Activated T-cell treated with anti-CD3 and anti-CD28 coated beads, Interleukin-2, amount 50 U/mL, for 4 hours (primary cell): ENCODE measurements at places on chromosomes 6 and 20.

- DNase-seq: no peak
These were observed 2.5 kb upstream of the SLC17A9 start for GRCh38 chr20:62949962-62950361.

DNA sequence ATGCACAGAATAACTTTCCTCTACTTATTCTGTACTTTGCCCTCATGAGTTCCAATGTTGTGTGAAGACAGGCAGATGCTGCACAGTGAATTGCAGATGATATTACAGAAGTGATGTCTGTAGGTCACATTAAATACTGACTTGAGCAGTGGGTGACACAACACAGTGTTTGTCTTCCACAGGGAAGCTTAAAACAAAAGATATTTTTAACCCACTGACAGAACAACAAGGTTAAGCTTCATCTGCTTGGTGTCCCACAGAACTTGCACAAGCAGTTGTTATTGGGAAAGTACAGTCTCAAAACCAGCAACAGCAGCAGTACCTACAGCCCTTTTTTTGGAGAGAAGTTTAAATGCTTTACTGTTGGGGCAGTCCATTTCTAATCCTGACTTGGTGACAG, 10.5 kb downstream of the SUMO4 start:
- no peak for DNase-seq

- no peak for DNase-seq
These were observed 49.5 kb upstream of the B4GALT5 start for GRCh38 chr20:49762940-49763766.

GRCh38 chr6:156881687-156882629, 104.8 kb downstream of the ARID1B start:
- no peak for DNase-seq

GRCh38 chr6:70811788-70812187, 144.1 kb downstream of the SMAP1 start:
- no peak for DNase-seq

GRCh38 chr6:155162682-155163081, 101.1 kb upstream of the CLDN20 start:
- no peak for DNase-seq

- no peak for DNase-seq
These were observed 78.3 kb downstream of the SCAND1 start for GRCh38 chr20:35876033-35876320.

DNA sequence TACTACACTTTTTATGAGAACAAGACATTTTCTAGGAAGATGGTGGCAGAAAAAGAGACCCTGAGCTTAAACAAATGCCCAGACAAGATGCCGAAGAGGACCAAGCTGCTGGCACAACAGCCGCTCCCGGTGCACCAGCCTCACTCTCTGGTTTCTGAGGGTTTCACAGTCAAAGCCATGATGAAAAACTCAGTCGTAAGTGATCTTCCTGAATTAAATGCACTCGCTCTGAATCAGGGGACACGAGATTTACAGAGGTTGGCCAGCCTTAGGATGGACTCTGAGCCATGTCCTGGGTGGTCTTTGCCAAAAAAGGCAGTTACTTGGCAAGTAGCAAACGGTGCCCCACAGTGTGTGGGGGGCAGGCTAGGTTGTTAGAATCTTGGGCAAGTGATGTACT, 423 bp downstream of the PACRG start:
- no peak for DNase-seq

DNA sequence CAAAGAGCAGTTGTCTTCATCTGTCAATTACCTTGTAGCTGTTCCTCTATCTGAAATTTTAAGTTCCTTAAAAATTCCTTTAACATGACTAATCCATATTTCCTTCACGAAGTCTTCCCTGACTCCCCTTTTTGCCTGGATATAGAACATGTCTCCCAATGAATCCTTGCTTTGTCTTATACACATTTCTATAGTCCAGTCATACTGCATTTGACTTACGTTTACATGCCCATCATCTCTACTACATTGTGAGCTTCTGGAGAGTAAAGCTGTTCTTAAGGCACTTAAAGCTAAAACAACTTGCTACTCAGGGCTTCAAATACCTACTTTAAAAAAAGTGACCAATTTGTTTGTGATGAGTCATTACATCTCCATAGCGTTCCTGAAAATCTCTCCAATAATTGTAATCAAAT, 4.9 kb downstream of the REV3L start:
- DNase-seq: no peak

- DNase-seq: peak; percentile 23
These were observed 2.2 kb downstream of the QKI start for GRCh38 chr6:163416557-163417253.

- DNase-seq: no peak
These were observed 30.1 kb upstream of the BCLAF1 start for GRCh38 chr6:136319732-136320131.

- DNase-seq: no peak
These were observed 119.1 kb downstream of the TENT5A start for GRCh38 chr6:81633391-81633790.

- DNase-seq: no peak
These were observed 149.5 kb downstream of the DOK5 start for GRCh38 chr20:54624706-54625390.

DNA sequence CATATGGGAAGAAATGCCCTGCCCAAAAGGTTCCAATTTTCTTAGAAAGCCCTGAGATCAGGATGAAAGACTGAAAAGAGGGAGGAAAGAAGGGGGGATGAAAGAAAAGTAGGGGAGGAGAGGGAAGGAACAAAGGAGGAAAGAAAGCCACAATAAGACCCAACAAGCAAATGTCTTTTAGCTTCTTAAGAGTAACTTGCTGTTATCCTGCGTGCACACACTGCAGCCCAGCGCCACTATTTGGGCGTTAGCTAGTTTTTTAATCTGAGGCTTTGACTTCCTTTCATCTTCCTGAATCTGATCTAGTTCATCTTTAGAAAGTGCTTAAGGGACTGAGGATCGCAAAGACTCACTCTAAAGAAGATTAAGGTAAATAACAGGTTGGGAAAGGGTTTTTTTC, 77.4 kb upstream of the HDDC2 start:
- no peak for DNase-seq

GRCh38 chr6:31005249-31006020, 4.8 kb upstream of the MUC22 start:
- no peak for DNase-seq

GRCh38 chr20:10733122-10733521, 59.3 kb upstream of the JAG1 start:
- no peak for DNase-seq

DNA sequence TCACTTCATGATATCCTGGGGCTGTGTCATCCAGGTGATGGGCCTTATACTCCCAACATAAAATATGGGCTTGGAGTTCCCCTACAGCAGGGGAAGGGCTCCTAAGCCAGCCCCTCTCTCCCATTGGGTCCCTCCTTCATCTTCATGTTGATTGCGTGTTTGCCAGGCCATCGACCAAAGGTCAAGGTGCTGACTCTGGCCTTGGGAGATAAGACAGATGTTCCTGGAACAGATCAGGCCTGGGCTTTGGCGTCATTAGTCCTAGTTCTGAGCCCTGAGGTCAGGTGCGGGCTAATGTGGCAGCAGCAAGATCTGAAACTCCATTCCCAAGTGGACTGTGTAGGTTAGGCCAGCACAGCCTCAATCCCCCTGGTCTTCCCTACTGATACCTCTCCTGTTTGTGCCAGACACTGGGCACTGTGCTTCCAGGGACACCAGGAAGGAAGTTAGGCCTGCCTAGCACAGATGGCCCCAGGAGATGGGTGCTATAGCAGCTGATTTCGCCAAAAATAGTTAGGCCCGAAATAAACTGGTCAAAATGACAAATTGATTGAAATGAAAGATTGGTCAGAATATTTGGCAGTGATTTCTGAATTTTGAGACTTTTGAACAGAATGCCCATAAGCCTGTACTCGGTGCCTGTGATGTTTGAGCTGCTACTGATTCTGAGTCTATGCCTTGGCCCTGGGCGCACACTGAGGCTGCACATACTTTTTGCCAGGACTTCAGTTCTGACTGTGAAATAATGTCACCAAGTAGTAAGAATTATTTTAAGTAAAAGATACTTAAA, 28.8 kb downstream of the EPB41L1 start:
- no peak for DNase-seq

GRCh38 chr6:75526502-75527127, 33.0 kb upstream of the FILIP1 start:
- peak; percentile 35 for DNase-seq

- no peak for DNase-seq
These were observed 50.5 kb upstream of the ENPP5 start for GRCh38 chr6:46221222-46221793.

GRCh38 chr6:114690625-114691024, 347.8 kb upstream of the HS3ST5 start:
- no peak for DNase-seq

DNA sequence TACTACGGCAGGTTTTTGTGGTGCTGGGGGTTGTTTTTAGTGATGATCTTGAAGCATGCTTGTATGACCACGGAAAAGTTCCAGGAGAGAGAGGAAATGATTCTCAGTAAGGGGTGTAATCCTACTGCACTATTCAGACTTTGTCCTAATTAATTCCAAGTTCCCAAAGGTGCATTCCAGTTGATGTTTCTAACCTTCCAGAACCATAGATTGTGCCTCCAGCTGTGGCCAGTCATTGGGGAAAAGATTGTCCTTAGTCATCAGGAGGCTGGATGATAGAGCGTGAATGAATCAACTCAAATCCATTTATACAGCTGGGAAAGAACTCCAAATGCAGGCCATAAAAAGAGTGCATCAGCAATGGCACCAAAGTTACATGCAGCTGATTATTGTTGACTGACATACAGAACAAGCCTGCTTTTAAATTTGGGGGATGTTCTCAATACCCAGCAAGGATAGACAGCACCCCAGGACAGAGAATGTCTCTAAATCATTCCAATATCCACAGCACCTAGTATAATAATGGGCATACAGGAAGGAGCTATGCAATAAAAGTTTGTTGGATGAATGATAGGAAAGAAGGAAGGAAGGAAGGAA, 27.8 kb upstream of the PKHD1 start:
- no peak for DNase-seq

DNA sequence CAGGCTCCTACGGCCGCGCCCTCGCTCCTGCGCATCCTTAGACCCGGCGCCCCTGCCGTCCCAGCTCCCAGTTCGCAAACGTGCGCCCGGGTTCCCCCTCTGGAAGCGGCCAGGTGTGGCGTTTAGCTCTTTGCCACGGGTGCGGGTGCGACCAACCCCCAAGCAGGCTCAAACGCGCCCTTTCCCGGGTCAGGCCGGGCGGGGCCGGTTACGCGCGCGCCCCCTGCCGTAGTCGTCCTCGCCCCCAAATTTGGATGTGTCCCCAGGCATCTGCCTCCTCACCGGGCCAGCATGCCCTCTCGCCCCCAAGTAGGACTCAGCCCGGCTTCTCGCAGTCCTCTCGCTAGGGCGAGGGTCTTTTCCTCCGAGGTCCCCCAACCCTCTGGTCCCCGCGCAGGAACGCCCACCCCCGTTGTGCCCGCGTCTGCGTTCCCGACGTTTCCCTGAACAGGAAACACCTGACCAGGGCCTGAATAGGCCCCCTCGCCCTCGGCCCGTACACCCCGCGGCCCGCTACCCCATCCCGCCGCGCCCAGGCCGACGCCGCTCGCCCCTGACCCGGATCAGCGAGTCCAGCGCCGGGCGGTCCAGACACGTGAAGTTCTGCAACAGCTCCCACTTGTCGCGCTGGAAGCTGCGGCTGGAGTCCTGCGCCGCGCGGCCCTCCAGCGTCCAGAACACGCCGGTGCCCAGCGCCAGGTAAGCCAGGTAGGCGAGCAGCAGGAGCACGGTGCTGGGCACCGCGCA, 520 bp downstream of the KCNK17 start:
- DNase-seq: no peak

- DNase-seq: no peak
These were observed 4.6 kb upstream of the PREX1 start for GRCh38 chr20:48832405-48832730.

DNA sequence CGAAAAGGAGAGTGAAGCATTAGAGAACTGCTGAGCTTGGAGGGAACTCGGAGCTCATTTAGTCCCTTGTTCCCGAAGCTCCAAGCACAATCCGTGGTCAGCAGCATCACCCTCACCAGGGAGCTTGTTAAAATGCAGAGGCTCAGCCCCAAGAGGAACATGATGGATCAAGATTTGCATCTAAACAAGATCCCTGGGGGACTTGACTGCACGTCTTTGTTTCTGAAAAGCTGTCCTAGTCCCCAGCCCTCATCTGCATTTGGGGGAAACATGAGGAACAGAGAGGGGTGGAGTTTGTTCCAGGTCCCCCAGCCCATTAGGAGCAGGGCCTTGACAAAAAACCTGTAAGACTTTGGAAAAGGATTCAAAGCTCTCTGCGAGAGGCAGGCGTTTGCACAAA, 4.1 kb upstream of the LBP start:
- no peak for DNase-seq

GRCh38 chr20:57195469-57196100, 70.9 kb downstream of the BMP7 start:
- no peak for DNase-seq

- DNase-seq: no peak
These were observed 222.2 kb upstream of the SLC35B3 start for GRCh38 chr6:8657522-8657921.

GRCh38 chr20:1383623-1384404, 9.0 kb downstream of the FKBP1A start:
- no peak for DNase-seq

- no peak for DNase-seq
These were observed 63.9 kb downstream of the CD164 start for GRCh38 chr6:109318328-109318876.

GRCh38 chr6:41037107-41037900, 1.7 kb downstream of the UNC5CL start:
- no peak for DNase-seq

GRCh38 chr20:23121751-23122320, 35.7 kb upstream of the CD93 start:
- no peak for DNase-seq

GRCh38 chr6:135231469-135231844, 50.3 kb downstream of the MYB start:
- no peak for DNase-seq

DNA sequence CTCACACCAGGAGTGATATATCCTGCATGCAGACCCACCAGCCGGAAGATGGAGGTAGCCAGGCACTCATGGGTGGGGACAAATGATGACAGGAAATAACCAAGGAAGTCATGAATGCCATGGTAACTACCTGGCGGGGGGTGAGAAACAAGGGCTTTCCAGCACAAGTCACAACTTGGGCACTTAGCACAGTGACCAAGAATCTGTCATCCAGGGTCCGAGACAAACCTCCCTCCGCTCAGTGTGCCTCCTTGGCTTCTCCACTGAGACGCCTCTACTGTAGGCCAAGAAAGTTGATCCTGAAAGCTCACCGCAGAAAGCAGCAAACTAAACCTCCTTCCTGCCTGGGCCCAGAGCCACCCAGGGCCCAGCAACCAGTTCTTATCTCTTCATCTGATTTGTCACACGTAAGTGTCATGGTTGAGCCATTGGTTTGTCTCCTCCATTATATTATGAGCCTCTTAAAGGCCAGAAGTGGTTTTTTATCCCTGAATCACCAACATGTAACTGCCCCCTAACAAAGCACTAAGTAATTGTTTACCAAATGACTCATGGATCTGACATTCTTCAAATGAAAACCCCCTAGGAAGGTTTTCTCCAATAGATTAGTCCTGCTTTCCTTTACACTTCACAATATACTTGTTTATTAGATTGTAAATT, 84.3 kb upstream of the TAB2 start:
- peak; percentile 33 for DNase-seq

GRCh38 chr6:32679492-32679891, 13.0 kb upstream of the HLA-DQB1 start:
- no peak for DNase-seq
